ENCODE measurements at places on chromosomes 11 and 22. TPM values are rescaled to one million over a fixed set of nuclear protein-coding genes. Genes with fewer than 3 reads are reported as not detected.

Gene BRSK2
- polyA plus RNA-seq = 14.7 TPM

Gene SVIP
- 28.7 TPM for polyA plus RNA-seq

Gene PTGDR2
- polyA plus RNA-seq = 5.0 TPM

Gene JAML
- polyA plus RNA-seq = 35.2 TPM

Gene DTX4
- 43.9 TPM for polyA plus RNA-seq

Gene CREB3L1
- polyA plus RNA-seq = 40.6 TPM

Gene TMPRSS4
- 62.6 TPM for polyA plus RNA-seq

Gene CRYBB2
- 0.12 TPM for polyA plus RNA-seq
